ENCODE measurements at places on chromosomes 2 and 18. TPM values are rescaled to one million over a fixed set of nuclear protein-coding genes. Genes with fewer than 3 reads are reported as not detected.

The GALNT14 gene
- total RNA-seq, result 42.0 TPM

The SMYD1 gene
- not detected for total RNA-seq

The GCG gene
- not detected for total RNA-seq

The DARS1 gene
- 74.8 TPM for total RNA-seq

The PPP3R1 gene
- 50.2 TPM for total RNA-seq

Data from foreskin keratinocyte (primary cell).